T1000 (cell line): ENCODE measurements at places on chromosomes 16 and 17.

GRCh38 chr16:1909561-1910231 is 8.5 kb downstream of the HS3ST6 start:
- no peak for DNase-seq

GRCh38 chr16:8751481-8752311 is 45.7 kb downstream of the TMEM186 start:
- no peak for DNase-seq

GRCh38 chr16:13568803-13569202 is 351.2 kb upstream of the ERCC4 start:
- no peak for DNase-seq

DNA sequence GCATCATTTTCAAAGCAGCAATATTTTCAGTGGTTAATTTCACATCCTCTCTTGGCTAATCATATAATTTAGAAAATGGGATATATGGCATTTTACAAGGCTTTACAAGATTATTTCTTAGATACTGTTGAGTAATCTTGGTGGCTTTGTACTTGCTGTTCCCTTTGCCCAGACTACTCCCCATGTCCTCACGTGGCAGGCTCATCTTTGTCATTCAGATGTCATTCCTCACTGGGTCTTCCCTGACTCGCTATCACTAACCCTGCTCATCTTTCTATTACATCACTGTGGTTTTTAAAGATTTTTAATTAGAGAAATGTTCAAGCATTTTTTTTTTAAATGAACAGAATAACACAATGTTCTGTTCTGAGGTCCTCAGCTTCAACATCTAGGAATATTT is 240.0 kb upstream of the IRX5 start:
- DNase-seq, result no peak

- peak; percentile 37 for DNase-seq
Observed at GRCh38 chr17:82215095-82215971, 2.7 kb upstream of the CCDC57 start.

DNA sequence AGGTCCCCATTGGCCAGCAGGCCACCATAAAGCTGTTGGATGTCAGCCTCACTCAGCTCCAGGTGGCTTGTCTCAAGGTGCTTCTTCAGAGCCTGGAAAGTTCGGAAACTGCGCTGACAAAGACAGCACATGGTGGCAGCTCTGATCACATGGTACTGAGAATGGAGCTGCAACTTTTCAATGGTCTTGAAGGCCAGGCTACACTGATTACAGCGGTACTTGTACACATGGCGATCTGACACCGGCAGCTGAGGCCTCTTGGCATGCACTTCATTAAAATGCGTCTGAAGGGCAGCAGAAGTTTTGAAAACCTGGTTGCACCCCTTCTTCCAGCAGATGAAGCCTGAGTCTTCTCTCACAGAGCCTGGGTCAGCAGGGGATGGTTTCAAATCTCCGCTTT is 249.7 kb downstream of the ZFHX3 start:
- DNase-seq, result no peak

DNA sequence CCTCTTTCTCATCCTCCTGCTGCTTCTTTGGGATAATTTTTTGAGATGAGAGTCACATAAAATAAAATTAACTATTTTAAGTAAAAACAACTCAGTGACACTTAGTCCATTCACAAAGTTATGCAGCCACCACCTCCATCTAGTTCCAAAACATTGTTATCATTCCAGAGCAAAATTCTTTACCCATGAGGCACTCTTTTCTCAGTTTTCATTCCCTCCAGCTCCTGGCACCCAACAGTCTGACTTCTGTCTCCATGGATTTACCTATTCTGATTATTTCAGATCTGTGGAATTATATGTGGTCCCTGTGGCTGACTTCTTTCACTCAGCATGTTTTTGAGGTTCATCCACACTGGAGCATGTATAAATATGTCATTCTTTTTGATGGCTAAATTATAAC is 239.9 kb upstream of the DYNLRB2 start:
- DNase-seq, result no peak

GRCh38 chr16:30535106-30535776 is 583 bp upstream of the ZNF747 start:
- no peak for DNase-seq

DNA sequence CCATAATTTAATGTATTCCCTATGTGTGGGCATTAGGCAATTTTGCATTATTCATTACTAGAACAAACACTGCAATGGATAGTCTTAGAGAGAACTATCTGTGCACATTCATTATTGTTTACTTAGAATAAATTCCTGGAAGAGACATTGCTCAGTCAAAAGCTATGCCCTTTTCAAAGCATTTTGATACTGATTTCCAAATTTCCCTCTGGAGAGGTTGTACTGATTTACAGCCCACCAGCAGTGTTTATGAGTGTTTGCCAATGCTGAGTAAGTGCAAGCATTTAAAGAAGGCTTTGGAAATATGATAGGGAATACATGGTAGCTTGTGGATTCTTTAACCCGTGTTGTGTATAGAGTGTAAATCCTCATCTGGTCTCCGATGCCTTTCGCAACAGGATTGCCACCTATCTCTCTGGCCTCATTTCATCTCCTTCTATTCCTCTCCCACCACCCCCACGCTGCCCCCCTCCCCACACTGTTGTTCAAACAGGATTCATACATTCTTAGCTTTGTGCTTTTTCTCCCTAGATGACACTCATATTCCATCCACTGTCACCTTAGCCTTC is 33.4 kb upstream of the MMD start:
- DNase-seq, result peak; percentile 40

- DNase-seq, result no peak
Observed at GRCh38 chr16:87216841-87217275, 100.3 kb downstream of the C16orf95 start.

DNA sequence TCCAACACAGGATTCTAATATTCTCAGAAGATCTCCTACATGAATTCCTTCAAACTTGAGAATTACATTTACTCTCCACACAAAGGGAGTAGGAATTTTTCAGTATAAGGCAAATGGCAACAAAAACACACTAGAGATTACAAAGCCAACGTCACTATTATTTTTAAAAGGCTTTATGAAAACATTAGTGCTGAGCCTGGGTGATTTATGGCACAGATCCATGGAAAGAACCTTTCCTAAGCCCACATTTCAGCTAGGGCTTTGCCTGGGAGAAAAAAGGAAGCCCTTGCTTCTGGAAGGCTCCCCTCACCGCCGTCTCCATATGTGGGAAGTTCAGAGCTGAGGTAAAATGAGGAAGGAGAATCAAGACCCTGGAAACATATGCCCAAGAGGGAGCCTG is 499.4 kb upstream of the HSBP1 start:
- DNase-seq, result no peak
